GM13977 (cell line): ENCODE measurements at places on chromosomes 3 and 15.
A peak's percentile ranks its signal among the peaks of the same experiment; 100 is the strongest.

- no peak for DNase-seq
These were observed 16.3 kb upstream of the TRPM7 start for GRCh38 chr15:50702762-50703334.

- no peak for DNase-seq
These were observed 70.5 kb downstream of the GABRB3 start for GRCh38 chr15:26702381-26702780.

DNA sequence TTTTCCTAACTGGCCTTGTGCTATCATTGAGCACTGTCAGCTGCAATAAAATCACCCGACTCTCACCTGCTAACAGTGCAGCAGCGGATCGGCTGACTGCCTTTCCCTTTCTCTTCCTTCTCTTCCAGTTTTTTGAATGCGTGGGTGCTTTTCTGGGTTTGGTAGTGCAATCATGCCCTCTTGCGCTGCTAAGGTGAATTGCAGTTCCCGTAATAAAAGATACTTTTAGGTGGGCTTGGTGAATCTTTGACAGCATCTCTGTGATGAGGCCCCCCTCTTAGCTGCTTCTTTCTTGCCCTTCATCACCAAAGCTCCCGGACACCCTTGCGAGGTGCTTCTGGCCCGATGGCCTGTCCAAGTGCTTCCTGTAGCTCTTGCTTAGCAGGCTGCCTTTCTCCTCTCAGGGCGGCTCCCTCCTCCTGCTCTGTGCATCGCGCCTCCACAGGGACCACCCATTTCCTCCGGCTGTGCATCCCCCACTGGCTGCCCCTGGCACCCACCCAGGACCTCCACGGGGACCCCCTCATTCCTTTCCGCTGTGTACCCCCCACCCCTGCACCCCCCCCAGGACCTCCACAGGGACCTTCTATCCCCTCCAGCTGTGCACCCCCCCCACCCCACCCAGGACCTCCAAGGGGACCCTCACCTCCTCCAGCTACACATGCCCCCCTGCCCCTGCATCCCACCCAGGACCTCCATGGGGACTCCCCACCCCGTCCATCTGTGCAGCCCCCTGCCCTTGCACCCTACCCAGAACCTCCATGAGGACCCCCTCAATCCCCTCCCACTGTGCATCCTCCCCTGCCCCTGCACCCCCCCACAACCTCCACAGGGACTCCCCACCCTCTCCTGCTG is 50.8 kb upstream of the RPL32 start:
- DNase-seq, result peak; percentile 65

GRCh38 chr3:133570139-133570936 is 3.1 kb upstream of the CDV3 start:
- no peak for DNase-seq

DNA sequence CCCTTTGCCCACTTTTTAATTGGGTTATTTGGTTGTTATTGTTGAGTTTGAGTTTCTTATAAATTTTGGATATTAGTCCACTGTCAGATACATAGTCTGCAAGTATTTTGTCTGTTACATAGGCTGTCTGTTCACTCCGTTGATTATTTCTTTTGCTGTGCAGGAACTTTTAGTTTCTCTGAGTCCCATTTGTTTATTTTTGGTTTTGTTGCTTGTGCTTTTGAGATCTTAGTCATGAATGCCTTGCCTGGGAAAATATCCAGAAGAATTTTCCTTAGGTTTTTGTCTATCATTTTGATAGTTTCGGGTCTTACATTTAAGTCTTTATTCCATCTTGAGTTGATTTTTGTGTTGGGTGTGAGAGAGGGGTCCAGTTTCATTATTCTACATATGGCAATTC is 254.5 kb downstream of the NLGN1 start:
- DNase-seq, result no peak

- no peak for DNase-seq
These were observed 152.3 kb downstream of the IGF1R start for GRCh38 chr15:98800437-98801233.

- DNase-seq, result no peak
These were observed 328.2 kb downstream of the SHQ1 start for GRCh38 chr3:72519946-72520604.

GRCh38 chr3:72177075-72178050 is 392.4 kb upstream of the PROK2 start:
- peak; percentile 42 for DNase-seq

DNA sequence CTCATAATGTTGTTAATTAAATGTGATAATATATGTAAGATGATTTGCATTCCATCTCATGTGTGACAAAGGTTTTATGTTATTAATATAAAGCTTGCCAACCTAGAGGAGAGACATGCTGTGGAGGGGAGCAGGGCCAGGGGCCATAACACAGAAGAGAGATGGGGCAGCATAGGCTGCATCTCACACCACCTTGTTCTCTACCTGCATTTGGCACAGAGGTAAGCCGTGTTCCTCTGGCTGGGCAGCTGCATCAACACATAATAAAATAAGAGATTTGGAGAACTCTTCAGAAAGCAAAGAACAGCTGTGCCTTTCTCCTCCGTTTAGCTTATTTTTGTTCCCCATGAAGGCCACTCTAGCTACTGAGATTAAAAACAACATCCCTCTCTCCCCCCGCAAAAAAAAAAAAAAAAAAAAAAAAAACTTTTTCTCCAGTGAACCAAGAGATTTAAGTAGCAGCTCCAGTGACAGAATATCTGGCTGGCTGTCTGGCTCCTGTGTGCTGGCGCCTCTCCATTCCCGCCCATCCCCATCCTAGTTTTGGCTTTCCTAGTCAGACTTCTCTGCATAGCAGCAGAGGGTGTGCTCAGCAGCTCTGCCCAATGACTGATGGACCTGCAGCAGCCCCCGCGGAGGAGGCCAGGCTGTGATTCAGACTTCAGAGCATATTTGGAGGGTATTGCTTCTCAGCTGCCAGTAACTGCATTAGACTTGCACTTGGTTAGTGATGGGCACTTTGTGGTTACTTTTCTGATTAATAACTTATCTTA is 52.2 kb upstream of the STXBP5L start:
- DNase-seq, result no peak

GRCh38 chr15:88383354-88383753 is 83.8 kb downstream of the MRPL46 start:
- DNase-seq, result no peak

DNA sequence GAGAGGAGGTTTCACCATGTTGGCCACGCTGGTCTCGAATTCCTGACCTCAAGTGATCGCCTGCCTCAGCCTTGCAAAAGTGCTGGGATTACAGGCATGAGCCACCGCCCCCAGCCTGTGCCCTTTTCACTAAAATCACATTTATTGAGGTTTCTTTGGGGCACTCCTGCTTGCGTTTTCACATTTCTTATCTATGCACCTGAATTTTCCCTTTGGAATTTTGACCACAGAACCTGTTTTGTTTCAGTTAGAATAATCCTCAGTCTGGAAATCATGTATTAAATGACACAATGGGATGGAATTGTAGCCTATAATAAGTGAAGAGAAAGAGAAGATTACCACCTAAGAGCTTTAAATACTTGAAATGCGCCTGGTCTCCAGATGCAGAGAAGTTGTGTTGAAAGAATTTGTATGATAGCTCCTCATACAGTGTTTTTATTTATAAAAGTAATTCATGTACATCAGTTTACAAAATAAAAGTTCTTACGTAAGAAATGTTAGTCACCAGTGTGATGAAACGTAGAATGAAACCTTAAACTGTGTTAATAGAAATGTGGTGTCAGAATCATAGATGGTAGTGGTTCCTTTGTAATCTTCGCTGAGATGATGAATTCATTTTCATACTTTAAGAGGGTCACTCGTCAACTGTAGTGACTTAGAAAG is 107.0 kb downstream of the TCF12 start:
- no peak for DNase-seq

DNA sequence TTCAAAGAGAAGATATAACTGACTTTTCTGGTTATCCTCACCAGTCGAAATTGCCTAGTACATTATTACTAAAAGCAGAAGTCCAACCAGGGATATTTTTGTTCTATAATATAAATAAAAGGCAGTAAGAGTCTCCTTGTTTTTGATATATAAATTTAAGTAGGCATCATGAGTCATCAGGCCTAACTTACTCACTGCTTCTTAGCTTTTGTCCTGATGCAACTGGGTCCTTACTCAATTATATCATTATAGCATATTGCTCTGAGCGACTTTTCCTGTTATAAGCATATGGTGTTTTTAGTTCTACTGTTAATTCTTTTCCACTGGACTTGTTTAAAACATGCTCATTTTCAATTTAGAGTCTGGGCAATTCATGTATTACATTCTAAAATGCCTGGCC is 910.1 kb downstream of the MCTP2 start:
- no peak for DNase-seq

GRCh38 chr15:44370830-44371229 is 56.6 kb upstream of the CTDSPL2 start:
- DNase-seq, result peak; percentile 52

- DNase-seq, result no peak
These were observed 48.1 kb upstream of the THUMPD3 start for GRCh38 chr3:9314796-9315195.

DNA sequence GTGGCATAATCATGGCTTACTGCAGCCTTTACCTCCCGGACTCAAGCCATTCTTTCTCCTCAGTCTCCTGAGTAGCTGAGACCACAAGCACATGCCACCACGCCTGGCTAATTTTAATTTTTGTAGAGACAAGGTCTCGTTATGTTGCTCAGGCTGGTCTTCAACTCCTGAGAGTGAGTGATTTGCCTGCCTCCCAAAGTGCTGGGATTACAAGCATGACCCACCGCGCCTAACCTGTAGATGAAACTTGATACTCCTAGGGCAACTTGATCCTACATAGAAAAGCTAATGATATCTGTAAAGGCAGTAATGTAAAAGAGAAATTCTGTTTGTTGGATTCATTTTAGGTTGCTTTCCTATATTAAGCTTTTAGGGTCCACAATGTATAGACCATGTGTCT is 391.9 kb upstream of the THRB start:
- DNase-seq, result no peak
